ENCODE measurements at places on chromosomes 16 and 17.

DNA sequence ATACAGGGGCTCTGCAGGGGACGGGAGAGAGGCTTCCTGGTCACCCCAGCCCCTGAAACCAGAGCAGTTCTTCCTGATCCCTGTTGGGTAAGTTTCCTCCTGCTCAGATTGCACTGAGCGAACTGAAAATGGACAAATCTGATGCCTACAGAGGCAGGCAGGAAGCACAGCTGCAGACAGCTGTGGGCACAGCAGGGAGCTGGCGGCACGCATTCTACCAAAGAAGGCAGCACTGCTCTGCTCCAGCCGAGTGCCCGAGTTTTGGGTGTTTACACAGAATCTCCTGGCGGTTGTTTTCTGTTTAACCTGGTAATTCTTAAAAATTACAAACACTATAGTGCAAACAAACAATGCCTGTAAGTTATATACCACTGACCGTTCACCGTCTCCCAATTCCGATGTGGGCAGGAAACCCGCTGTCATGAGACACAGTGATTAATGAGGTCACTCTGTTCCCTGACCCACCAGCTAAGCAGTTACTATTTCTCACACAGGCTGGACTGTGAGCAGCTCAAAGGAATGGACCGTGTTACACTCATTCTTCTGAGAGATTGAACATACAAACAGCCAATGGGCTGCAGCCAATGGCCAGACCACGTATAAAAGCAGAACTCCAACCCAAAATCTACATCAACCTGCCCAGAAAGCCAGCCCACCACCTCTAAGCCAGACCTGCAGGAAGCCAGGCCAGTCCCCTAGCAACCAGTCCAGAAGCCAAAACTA lies 25.5 kb downstream of the NSMCE1 start:
- ATAC-seq: peak; percentile 13

- ATAC-seq: no peak
Measured at GRCh38 chr16:28081391-28081968, 18.0 kb upstream of the GSG1L start.

DNA sequence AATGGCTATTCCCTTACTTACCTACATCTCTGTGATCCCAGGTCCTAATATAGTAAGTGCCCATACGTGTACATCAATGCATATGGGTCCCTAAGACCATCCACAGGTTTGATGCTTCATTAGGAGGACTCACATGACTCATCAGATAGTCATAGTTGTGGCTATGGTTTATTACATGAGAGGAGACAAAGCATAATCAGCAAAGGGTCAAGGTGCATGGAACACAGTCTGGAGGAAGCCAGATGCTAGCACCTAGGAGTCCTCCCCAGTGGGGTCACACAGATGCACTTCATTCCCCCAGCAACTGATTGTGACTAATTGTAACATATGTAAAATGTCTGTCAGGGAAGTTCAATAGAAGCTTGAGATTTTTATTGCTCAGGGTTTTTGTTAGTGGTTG lies 42.8 kb downstream of the PHKB start:
- ATAC-seq: no peak

- ATAC-seq: no peak
Measured at GRCh38 chr17:5234645-5235576, at the start of gene SCIMP. Gene SCIMP, minus strand, starts transcription at chr17:5234860. Its CDS starts 105 bp downstream, at chr17:5234755.

DNA sequence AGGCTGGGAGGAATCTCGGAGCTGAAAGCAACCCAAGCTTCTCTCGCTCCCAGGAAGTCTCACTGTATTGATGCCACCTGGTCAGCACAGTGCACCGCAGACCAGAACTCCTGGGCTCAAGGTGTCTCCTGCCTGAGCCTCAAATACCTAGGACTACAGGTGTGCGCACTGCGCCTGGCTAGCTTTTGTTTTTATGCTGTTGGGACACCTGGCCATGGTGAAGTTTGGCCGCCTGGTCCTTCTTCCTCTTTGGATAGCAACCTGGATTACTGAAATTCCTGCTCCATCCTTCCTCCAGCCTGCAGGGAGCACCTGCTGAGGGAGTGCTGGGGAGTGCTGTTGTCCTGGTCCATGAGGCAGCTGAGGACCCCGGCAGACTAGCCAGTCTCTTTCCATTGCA lies 56.6 kb downstream of the COTL1 start:
- ATAC-seq: no peak

- peak; percentile 50 for ATAC-seq
Measured at GRCh38 chr17:77363821-77364361, 223.1 kb downstream of the SEC14L1 start.

- ATAC-seq: no peak
Measured at GRCh38 chr16:85291302-85292148, 179.3 kb upstream of the CIBAR2 start.

GRCh38 chr16:51271156-51271701 lies 120.2 kb upstream of the SALL1 start:
- ATAC-seq: no peak

GRCh38 chr17:47847341-47848197 lies 3.4 kb downstream of the SP6 start:
- ATAC-seq: no peak

DNA sequence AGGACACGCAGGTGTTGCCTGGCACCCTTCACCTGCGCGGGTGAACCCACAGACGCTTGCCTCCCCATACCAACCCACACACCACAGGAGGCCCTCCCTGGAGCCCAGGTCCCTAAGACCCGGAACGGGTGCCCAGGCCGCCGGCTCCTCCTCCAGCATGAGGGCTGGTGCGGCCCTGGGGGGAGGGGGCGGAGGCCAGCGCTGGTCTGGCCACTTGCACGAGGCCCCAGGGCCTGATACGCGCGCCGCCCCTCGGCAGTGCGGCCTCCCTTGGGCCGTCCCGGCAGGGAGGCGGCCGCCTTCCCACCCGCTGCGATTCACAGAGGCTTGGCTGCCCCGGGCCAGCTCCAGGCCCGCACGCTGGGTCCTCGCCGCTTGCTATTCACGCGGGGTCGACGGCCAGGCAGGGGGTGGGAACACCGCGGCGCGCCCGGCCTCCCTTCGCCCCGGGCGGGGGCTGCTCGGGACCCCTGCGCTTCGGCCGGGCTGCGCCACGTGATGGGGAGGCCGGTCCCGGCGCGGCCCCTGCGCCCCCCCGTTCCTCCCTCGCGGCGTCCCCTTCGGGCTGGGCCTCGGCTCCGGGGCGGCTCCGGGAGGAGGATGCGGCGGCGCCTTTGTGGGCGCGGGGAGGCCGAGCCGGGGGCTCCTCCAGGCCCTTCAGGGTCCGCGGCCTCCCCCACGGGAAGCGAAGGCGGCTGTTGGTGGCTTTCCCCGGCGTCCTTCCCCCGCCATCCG lies 685 bp downstream of the FASN start:
- no peak for ATAC-seq

- ATAC-seq: no peak
Measured at GRCh38 chr16:86089334-86089900, 190.5 kb downstream of the IRF8 start.
